ENCODE measurements at places on chromosomes 2 and 18.
A peak's percentile ranks its signal among the peaks of the same experiment; 100 is the strongest.

DNA sequence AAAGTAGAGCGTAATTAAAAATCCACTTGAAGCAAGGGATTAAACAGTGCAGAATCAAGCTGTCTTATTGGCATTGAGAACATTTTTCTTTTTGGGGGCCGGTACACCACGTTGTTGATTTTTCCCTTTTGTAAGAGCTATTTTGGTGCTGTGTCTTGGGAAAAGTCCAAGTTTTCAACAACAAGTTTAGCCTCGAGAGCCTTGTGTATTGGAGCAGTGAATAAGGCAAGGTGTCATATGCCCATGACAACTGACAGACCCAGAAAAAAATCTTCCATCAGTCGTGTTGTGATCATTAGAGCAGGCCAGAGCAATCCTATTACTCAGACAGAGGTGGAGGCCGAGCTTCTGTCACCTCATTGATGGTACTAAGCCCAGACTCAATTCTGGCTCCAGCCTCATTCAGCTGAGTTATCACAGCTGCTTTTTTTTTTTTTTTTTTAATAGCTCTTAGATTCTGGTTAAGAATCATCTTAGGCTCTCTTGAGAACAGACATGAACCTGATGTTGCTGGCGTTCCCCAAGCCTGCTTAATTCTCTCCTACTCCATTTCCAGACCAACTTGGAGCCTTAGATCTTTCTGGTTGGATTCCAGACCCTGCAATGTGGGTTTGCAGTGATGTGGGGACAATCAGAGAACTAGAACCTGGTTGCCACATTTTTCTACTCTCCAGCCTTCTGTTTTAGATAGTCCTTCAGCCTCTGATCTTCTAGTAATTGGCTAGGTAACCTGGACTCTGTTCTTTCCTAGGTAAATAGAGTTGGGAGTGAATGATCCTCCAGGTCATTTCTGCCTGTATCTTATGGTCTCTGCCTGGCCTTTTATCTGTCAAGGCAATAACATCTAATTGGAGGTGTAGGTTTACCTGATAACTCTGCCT, 43.1 kb downstream of the MOGAT1 start:
- DNase-seq = no peak

DNA sequence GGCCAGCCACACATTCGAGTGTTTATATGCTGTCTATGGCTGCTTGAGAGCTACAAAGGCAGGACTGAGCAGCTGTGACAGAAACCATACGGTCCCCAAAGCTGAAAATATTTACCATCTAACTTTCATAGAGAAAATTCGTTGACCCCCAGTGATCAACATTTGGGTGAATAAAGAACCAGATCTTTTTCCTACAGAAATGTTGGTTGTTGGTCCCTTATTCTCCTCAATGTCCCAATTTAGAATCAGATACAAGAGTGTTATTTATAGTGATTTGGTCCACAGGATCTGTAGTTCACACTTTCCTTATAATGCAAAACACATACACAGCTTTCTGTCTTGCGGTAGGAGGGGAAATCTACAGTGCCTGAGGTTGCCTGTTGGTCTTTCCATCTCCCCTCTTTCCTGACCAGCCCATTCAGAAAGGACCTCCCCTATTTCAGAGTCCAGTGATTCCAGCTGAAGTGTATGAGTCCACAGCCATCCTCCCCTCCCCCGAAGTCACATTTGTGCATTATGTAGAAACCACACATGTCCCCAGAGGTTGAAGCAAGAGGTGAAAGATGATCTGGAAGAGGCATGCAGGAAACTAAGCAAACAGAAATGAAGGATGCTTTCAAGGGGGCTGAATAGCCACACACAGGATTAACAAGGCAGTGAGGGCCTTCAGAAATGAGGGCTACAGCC, 61.9 kb downstream of the SPRED2 start:
- DNase-seq = no peak

- no peak for DNase-seq
These were observed 41.9 kb downstream of the MARCO start for GRCh38 chr2:118983915-118984314.

GRCh38 chr2:215769246-215769645, 244.1 kb downstream of the MREG start:
- no peak for DNase-seq

- DNase-seq = no peak
These were observed 112.0 kb downstream of the MBP start for GRCh38 chr18:77020561-77020960.

DNA sequence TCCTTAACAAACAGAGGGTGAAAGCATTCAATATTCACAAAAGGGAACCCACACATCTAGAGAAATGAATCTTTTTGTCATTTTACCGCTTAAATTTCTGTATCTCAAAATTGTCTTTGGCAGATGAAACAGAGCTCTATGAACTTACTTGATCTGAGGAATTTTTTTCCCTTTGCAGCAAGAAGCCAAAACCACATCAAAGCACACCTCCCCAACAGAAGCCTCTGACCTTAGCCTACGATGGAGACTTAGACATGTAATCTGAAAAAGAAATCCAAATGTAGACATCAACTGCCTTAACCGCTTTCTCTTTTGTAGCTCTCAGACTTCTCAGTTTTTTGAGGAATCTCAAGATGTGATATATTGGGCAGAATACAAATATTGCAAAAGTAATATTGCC, 287.9 kb upstream of the HNMT start:
- DNase-seq = no peak

DNA sequence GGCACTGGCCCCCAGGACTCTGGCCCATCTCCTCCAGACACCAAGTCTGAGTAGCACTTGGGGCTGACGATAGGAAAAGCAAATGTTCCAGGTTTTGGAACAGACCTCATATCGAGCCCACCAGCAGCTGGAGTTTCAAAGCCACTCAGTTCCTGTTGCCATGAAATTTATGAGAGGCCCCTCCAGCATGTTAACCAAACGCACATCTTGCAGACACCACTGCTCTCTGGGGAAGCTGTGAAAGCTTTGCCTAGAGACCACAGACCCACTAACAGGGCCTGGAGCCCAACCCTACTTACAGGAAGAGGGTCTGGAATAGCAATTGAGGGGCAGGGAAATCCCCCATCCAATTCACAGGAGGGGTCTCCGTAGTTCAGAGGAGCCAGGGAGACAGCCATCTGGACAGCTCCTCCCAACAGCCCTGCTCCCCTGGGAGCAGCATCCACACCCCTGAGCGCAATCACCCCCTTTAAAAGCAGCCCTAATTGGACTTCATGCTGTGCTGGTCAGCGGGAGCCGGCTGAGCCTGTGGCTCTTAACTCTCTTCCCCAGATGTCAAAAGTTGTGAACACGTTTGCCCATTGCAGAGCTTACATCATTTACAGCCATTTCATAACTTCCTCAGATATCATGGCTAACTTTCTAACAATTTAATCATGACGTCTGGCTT, 81.3 kb downstream of the TGFA start:
- DNase-seq = no peak

- DNase-seq = no peak
These were observed 44.5 kb downstream of the SOCS6 start for GRCh38 chr18:70333316-70333715.

GRCh38 chr2:217952409-217952808, 50.4 kb downstream of the TNS1 start:
- DNase-seq = no peak

GRCh38 chr2:201918616-201919307, 112.4 kb downstream of the CDK15 start:
- no peak for DNase-seq

GRCh38 chr2:45929674-45930395, 278.4 kb downstream of the PRKCE start:
- DNase-seq = no peak

DNA sequence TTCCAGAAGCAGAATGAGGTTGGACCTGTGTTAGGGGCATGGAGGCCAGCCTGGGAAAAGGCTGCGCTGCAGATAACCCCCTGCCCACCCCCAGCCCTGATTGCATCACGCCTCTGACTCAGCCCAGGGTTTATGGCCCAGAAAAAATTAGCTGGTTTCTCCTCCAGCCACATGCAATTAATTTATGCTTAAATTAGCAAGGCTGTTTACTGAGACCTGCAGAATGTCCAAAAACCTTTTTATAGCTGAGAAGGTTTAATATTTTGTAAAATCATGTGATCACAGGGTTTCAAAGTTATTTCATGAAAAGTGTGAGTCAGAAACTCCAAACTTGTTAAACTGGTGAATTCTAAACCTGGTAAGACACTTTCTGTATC, 123.1 kb upstream of the HDAC4 start:
- DNase-seq = no peak

DNA sequence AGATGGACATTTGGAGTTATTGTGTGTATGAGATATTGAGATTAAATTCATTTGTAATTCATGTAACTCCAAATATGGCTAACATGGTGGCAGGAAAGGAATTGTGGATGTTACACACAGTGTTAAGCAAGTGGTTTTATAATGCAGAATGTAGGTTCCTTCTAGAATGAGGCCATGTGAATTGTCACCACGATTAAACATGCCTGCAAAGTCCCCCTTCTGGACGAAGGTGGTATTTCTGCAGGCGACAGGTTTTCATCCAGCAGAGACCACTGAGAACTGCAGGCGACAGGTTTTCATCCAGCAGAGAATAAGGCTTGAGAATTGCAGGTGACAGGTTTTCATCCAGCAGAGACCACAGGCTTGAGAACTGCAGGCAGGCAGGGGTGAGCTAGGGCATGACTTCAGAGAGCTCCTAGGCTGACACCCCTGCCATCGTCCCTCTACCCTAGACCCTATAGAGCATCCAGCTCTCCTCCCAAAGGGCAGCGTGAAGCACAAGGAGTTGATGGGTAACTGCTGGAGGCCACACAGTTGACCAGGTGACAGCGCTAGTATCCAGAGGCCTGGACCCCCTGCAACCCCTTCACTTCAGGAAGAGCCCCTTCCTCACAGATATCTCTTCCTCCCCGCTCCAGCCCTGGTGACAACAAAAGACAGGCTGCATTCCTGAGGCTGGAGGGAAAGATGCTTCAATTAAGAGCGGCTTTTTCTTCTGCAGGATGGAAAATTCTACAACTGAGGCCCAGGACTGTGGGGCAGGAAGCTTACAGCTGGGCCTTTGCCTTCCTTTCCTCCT, 175.8 kb downstream of the LOXHD1 start:
- peak; percentile 70 for DNase-seq

GRCh38 chr2:232348936-232349335, 29.6 kb upstream of the ALPP start:
- no peak for DNase-seq

GRCh38 chr18:3554811-3555427, 104.9 kb downstream of the TGIF1 start:
- DNase-seq = no peak

DNA sequence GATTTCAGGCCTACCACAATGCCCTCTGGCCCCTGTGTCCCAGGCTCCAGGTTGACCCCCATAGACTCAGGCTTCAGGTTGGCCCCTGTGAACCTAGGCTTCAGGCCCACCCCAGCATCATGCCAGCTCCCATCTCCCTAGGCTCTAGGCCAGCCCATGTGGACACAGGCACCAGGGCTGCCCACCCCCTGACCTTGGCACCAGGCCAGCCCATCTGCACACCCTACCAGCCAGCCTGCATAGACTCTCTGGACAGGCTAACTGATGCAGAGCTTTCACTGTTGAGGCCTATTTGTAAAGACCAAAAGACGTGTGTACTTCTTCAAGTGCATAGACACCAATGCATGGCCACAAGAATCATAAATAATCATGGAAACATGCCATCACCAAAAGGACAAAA, 83.9 kb downstream of the VAPA start:
- no peak for DNase-seq

DNA sequence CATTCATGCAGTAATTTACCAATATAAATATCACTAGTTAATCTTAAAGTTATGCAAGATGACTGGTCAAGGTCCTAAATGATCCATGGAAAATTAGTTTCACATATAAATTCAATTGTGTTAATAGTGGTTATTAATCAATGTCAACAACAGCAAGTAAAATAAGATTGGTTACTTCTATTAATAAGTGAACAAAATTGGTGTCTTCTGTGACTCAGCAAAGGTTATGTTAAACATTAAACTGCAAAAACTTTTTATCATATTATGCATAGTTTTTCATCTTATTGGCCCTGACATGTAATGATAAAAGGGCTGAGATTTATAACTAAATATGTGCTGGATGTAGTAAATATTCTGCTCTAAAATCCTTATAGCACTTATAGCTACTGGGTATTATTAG, 359.0 kb upstream of the UBE2E3 start:
- DNase-seq = no peak

GRCh38 chr18:25164211-25164847, 187.6 kb downstream of the ZNF521 start:
- DNase-seq = no peak

- no peak for DNase-seq
These were observed 33.6 kb downstream of the GCG start for GRCh38 chr2:162118166-162119031.

GRCh38 chr2:239081622-239082021, 233.7 kb downstream of the TWIST2 start:
- DNase-seq = no peak

DNA sequence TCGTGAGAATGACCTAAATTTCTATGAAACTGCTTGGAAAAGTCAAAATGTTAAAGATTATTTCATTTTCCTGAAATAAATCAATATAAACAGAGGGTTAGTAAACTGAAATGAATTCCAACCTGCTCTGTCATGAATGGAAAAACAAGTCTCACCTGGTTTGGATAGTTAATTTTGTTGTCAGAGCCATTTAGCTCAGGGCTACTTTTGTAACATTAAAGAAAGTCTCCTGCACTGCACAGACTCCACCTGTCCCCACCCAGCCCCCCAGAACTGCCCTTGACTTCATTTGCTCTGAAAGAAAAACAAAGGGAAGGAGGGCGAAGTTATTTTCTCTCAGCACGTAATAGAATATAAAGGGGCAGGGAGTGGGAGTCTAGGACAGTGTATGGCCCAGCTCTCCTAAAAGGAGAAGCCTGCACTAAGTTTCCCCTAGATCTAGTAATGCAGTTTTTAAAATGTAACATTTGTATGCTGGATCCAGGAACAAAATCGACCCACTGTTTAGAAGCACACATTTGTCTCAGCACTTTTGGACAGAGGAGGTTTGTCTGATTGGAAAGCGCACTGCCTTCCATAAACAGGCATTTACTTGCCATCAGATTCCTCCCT, 54.2 kb upstream of the ACSL3 start:
- no peak for DNase-seq

- DNase-seq = no peak
These were observed 251.9 kb upstream of the RAB12 start for GRCh38 chr18:8357320-8357719.

GRCh38 chr18:32317651-32318050, 127.8 kb downstream of the MEP1B start:
- no peak for DNase-seq

- DNase-seq = no peak
These were observed 116.0 kb downstream of the DTNB start for GRCh38 chr2:25557179-25558036.

Measured in H9 (cell line).